Activated T-cell treated with anti-CD3 and anti-CD28 coated beads, Interleukin-2, amount 50 U/mL, for 4 hours (primary cell): ENCODE measurements at places on chromosomes 6 and 20.

- no peak for DNase-seq
Measured at GRCh38 chr6:30889921-30890645, 5.8 kb downstream of the DDR1 start.

- DNase-seq = no peak
Measured at GRCh38 chr6:11021003-11021402, 23.1 kb downstream of the ELOVL2 start.

- DNase-seq = no peak
Measured at GRCh38 chr6:18142591-18142861, 12.4 kb downstream of the TPMT start.

DNA sequence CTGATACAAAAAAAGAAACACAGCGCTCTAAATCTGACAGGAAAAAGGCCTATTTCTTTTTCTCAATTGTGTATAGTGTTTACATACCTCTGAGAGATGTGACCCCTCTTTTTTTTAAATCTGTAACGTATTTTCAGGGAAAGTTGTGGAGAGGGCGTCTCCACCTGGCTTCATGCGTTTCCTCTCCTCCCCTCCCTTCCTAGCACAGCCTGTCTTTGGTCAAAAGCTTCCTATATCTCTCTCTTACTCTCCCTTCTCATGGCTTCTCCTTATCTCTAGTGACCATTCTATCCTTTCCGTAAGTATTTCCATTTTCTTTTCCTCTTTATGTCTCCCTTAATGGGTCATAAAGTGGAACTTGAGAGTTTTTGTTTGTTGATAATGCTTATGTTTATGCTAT lies 458.9 kb downstream of the HACE1 start:
- no peak for DNase-seq

GRCh38 chr6:87575423-87575822 lies 14.4 kb downstream of the RARS2 start:
- DNase-seq = no peak

DNA sequence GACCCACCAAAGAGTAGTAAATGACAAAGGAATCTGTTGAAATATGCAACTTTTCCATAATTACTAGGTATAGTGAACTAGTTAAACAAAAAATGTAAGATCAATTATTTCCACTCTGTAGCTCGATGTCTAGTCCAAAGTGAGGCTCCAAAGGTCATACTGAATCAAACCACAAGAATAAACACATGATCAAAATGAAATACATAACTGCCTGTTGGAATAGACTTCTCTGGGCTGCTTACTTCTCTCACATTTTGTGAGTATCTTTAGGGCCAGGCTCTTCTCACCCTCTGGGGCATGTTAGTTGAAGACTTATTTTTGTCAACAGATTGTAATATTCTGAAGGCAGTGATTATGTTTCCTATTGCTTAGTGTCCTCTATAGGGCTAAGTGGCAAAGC lies 103.7 kb upstream of the TMEM170B start:
- DNase-seq = no peak

DNA sequence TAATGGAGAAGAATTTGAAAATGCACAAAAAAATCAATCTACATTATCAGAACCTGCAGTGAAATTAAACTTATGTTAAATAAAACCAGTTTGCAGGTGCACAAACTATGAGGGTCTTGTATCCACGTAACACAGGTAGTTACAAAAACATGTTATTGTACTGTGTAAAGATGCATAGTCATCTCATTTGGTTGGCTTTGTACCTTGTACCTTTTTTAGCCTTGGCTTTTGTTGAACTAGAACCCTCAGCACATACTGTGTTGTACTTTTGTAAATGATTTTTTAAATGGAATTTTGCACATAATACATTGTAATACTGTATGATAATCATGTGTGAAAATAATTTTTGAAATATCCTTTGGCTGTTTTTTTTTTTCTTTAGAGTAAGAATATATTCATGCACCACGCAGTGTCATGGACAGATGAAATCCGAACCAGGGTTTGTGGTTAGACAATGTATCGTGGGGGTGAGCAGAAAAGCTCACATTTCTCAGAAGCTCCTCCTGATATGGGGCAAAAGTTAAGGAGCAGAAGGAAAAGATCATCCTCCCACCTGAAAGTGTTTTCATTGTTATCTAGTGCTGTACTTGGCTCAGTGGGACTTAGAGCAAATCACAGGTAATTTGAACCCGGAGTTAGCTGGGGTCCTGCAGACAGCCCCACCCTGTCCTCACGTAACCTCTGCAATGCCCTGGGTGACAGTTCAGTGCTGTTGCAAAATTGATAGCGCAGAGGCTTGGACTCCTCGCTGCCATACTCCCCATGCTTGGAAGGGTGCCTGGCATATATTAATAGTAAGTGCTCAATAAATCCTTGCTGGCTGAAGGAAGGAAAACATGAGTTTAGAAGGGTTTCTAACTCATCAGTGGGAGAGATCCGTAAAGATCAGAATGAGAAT lies 14.8 kb upstream of the NAA20 start:
- no peak for DNase-seq

DNA sequence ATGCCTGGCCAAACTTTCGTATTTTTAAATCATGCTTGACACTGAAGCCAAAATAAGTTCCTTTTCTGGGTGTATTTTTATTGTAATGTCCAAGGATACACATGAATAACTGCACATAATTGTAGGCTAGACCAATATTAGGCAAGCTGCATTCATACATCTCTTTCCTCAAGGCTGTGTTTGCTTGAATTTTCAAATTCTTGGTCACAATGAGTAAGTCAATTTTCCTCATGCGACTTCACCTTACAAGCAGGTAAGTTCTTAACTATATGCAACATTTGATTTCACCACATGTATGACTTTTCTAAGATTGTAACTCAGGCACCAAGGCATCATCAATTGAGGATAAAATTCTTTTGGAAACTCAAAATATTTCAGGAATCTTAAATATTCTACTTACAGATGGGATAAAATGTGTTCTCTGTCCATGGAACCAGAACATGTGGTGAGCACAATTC lies 112.4 kb upstream of the ZNF217 start:
- no peak for DNase-seq

GRCh38 chr6:152246554-152247337 lies 390.4 kb downstream of the SYNE1 start:
- no peak for DNase-seq

GRCh38 chr20:37804584-37805566 lies 98.1 kb upstream of the VSTM2L start:
- no peak for DNase-seq

GRCh38 chr20:64246616-64247306 lies 8.8 kb upstream of the PCMTD2 start:
- no peak for DNase-seq

DNA sequence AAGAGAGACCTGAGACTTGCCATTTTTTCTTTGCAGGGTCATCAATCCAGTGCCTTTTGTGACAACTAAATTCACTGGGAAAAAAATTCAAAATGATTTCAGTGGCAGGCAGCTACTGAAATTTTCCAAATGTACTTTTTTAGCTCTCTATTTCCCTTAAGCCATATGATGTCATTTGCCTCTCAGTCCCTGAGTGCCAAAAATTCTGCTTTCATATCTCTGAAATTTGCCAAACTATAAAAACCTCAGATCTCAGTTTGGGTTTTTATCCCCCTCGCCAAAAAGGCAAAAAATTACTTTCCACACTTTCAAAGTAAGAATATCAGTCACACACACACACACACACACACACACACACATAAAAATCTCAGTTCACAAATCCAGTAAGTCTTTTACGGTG lies 651.3 kb upstream of the ARID1B start:
- no peak for DNase-seq

DNA sequence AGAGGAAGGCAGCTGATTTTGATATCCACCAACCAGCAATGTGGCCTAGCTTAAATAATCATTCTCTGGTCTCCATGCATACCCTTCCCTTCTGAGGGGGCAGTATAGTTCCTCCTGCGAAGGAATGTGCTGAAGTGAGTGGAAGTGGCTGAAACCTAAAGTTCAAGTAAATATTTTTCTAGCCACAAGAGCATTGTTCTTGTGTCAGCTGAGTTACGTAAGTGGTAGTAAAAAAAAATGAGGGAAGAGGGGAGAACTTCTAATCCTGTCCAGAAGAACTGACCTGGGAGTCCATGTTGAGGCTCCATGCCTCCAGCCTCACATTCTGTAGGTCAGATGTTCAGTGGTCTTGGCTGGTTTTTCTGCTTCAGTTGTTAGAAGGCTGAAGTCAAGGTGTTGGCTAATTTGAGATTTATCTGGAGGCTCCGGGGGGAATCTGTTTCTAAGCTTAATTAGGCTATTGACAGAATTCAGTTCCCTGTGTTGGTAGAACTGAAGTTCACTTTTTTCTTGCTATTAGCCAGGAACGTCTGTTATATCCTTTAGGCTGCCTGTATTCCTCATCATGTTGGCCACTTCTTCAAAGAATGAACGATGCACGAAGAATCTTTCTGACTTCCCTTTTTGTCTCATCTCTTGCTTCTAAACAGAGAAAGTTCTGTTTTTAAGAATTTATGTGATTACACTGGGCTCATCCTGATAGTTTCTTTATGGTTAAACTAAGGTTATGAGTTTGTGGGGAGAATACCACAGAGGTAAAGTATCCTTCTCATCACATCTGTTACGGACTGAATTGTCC lies 207.1 kb upstream of the PRSS16 start:
- no peak for DNase-seq

DNA sequence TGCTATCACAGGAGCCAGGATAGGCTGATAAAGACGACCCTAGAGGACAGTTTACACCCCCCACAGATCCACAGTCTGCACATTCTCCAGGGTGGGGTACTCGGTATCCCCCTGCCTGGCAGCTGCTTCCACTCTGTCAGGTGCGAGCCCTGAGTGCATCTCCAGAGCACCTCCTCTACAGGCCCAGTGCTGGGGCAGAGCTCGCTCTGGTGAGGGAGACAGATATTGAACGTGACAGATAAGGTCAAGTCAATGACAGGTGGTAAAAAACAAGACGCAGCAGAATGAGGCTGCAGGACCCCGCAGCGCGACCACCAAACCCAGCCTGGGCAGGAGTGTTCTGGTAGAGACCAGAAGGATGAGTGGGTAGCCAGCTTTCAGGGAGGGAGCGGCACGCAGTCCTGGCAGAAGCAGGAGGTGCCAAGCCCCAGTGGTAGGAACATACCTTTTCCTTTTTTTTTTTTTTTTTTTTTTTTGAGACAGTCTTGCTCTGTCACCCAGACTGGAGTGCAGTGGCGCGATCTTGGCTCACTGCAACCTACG lies 12.4 kb upstream of the MYL9 start:
- DNase-seq = no peak

- no peak for DNase-seq
Measured at GRCh38 chr6:44176762-44177509, 18.3 kb downstream of the CAPN11 start.

DNA sequence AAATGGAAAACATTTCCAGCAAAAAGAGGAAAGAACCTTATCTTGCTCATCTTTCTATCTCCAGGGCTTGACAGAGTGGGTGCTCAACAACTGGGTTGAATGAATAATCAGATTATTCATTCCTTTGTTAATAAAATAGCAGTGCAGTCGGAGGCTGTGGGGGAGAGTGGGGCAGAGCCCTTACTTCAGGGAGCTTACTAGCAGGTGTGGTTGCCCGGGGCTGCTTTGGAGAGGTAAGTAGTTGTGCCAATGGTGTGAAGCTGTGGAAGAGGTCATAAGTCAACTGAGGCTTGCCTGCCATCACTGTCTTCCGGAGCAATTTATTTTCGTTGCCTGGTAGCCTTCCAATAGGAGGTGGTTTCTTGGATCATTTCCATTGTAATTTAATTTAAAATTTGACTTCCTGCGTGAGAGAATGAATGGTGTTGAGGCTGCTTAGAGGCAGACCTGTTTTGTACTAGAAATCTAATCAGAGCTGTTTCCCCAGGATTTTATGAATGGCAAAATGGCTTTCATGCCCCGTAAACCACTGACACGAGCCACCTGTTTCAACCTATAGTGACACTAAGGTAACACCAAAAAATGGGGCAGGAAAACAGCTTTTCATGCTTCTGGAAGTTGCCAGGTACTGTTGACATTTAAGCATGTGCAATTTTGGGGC lies 51.4 kb downstream of the ZDHHC14 start:
- DNase-seq = no peak

DNA sequence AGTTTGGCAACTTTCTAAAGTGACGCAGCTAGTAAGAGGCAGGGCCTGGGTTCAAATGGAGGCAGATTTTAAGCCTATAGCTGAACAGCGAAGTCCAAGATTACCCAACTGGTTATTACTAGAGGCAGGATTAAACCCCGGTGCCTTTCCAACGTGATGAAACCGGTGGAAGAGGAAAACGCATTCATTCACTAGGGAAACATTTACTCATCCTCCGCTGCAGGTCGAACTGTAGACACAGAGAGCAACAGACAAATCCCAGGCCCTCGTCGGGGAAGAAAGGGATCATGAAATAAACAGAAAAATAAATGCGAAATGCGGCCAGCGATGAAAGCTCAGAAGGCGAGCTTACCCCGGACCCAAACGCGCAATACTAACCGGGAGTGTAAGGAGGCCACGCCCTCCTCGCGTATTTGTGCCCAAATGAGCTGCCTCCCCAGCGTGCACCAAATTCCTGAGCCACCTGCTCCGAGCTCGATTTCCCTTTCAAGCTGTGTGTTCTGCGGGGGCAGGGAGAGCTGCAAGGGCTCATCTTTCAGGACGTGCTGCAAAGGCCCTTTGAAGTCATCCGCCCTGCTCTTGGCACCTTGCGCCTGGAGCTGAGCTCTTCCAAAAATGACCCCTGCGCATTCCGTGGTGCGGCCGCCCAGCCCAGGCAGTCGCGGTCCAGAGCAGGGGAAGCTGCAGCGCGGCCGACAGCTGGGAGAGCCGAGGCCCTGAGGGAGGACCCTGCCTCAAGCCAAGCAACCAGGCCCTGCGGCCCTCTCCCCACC lies 46.9 kb downstream of the PDYN start:
- DNase-seq = no peak

DNA sequence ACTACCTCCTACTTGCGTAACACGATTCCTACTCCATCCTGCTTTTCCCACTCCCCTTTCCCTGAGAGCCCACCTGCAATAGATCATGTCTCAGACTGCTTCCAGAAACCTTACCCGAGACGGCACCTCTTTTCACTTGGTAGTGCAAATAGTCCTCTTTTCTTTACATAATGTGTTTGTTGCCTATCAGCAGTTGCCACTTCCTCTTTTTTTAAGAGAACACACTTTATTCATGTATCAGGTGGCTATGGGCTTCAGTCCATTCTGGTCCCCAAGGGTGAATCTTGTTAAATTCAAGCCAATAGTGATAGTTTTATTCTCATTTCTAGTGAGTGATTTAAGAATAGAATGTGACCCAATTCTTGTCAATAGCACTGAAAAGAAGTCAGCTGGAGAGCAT lies 57.7 kb upstream of the FERMT1 start:
- no peak for DNase-seq

GRCh38 chr20:36717657-36718056 lies 28.2 kb downstream of the NDRG3 start:
- no peak for DNase-seq

DNA sequence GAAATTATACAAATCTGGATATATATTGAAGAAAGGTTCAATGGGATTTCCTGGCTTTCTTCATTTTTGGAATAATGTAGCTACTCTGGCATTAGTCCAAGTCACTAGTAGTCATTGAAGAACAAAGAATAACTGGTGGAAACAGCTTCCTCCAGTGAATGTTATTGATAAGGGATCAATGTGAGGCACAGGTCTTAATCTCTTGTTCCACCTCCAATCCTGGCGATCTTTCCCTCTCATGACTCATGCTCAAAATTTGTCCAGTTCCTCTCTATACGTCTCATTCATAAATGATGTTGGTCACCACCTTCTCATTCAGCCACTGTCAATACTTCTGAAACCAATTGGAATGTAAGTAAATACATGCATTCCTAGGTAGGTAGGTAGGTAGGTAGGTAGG lies 185.0 kb upstream of the BMP2 start:
- DNase-seq = no peak
